Stimulated activated CD8-positive, alpha-beta memory T cell treated with anti-CD3 and anti-CD28 coated beads, Interleukin-4, amount 100 ng/mL, for 4 hours (primary cell): ENCODE measurements at places on chromosomes 1 and 21.

- no peak for DNase-seq
These were observed 11.8 kb upstream of the AMIGO1 start for GRCh38 chr1:109521002-109521951.

GRCh38 chr1:159040893-159041724 lies 31.4 kb downstream of the IFI16 start:
- DNase-seq = no peak

- DNase-seq = no peak
These were observed 122.3 kb downstream of the XCL2 start for GRCh38 chr1:168421399-168422004.

DNA sequence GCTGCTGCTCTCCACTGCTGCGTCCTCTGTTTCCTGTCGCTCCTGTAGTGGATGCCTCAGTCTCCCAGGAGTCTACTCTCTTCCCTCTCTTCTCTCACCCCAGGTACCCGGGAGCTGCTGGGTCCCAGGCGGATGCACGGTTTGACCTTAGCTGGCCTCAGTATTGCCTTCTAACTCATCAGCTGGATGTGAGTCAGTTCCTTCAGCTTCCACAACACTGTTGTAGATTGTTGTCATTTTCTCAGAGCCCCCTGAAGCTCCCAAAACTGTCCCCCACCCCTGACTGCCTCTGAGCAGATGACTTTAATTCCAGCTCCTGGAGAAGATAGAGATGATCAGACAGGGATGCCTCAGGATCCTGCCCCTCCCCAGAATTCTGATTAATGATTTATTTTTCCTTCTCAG lies 7.2 kb downstream of the CNIH3 start:
- no peak for DNase-seq

- peak; percentile 97 for DNase-seq
These were observed at the start of gene C1orf52 for GRCh38 chr1:85259118-85259911. C1orf52 (minus strand) TSS chr1:85259662; CDS start chr1:85259633, 29 bp downstream.

DNA sequence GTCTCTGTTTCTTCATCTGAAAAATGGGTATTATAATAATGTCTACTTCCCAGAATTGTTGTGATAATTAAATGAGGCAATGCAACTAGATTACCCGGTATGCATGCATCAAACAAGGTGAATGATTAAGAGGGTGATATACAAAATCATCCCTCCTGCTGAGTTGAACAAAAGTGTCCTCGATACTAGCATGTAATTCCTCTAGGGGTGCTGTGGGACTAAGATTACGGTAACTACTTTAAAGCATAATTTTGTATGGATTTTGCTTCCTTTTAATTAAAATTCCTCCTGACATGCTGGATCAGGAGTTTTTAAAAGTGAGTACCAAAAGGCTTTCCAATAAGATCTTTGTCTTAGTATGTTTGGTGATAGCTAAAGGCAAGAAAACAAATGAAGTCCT lies 98.7 kb upstream of the PRMT6 start:
- no peak for DNase-seq

GRCh38 chr1:56925193-56925592 lies 40.6 kb downstream of the C8B start:
- DNase-seq = no peak

- no peak for DNase-seq
These were observed 226.3 kb upstream of the USP24 start for GRCh38 chr1:55441489-55441888.

DNA sequence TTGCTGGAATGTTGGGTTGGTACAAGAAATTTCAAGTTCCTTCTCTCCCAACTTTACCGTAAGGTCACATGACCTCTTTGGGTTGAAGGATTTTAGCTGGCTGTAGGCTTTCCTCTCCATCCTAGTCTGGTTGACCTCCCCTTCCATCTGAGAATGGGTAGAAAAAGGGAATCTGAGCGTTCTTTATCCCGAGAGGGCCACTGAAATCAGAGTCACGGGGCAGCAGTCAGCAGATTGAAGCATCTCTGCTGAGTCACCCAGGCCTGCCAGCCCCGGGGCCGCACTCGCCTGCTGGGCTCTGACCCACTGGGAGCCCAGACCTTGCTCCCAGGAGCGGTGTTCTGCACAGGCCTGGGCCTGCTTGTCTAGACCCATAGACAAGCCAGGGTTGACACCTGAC lies 31.0 kb downstream of the TMCC2 start:
- DNase-seq = no peak

DNA sequence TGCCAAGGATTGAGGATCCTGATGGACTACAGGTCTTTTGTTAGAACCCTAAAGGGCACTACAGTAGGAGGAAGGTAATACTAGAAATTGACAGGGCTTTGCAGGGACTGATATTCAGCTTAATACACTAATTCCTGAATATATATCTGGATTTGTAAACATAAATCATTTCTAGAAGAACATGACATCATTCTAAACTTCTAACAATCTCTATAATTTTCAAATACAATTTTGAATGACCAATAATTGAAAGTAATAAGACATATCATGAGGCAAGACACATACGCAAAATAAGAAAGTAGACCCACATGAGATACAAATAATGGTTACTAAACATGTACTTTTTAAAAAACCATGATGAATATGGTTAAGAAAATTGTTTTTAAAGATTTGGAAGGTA lies 52.4 kb upstream of the LRRC8B start:
- DNase-seq = no peak

DNA sequence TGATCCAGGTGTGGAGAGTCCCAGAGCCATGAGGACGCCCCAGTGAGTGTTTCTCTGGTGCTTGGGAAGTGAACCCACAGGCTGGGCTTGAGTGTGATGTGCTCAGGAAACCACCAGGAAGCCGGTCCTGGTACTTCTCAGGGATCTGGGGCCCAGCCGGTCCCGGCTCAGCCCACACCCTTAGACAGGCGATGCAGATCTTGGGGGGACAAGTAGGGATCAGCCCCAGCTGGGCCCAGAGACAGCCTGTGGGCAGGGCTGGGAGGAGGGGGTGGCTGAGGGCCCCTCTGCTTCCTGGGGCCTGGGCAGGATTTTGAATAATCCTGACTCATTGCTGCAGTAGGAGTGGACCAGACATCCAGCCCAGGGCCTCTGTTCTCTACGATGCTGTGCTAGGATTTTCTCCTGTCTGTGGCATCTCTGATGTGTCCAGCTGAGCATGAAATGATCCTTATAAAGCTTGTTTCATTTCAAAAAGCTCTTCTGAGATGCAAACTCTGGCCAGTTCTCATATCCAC lies 698.0 kb downstream of the PTPRU start:
- DNase-seq = no peak

DNA sequence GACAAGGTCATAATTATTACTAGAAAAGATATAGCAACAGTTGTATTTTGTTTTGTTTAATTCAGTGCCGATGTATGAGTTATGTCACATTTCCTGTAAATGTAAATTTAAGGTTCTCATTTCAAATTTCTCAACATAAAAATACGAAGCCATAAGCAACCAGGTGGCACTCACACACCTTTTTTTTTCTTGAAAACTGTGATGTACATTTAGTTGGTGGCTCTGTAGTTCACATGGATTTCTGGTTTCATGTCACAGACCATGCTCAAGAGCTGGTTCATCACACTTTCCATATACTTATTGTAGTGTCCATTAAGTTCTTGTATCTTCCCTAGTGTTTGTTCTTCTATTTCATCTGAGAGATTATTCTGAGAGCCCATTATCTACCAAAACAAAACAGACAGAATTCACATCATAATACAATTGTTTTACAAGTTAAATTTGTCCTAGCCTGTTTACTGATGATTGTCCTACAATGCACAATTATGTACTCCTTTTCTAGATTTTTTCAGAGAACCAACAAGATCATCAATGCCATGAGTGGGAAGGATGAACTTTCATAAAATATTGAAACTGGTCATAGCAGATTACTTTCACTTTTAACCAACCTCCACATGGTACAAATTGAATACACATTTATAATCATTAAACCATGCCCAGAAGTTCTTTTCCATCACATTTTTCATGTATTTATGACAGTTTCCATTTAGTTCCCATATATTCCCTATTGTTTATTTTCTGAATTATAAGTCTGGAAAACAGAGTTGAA lies 17.1 kb downstream of the ATP6V1G3 start:
- no peak for DNase-seq

DNA sequence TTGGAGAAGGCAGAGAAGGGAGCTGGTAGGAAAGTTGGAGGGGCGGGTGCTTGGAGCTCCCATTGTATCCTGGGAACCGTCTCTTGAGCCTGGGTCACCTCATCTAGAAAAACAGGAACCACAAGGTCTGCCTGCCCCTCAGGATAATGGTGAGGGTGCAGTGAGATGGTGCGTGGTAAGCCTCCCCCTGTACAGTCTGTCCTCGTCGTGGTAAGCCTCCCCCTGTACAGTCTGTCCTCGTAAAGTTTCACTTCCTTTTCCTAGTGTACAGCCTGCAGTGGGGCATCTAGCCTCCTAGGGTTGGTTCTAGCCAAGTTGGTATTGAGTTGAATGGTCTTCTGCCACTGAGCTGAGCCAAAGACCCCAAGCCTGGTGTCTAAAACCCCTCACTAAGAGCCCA lies 66.5 kb upstream of the IGSF21 start:
- DNase-seq = no peak

GRCh38 chr1:103949779-103950178 lies 200.1 kb downstream of the AMY1C start:
- DNase-seq = no peak

DNA sequence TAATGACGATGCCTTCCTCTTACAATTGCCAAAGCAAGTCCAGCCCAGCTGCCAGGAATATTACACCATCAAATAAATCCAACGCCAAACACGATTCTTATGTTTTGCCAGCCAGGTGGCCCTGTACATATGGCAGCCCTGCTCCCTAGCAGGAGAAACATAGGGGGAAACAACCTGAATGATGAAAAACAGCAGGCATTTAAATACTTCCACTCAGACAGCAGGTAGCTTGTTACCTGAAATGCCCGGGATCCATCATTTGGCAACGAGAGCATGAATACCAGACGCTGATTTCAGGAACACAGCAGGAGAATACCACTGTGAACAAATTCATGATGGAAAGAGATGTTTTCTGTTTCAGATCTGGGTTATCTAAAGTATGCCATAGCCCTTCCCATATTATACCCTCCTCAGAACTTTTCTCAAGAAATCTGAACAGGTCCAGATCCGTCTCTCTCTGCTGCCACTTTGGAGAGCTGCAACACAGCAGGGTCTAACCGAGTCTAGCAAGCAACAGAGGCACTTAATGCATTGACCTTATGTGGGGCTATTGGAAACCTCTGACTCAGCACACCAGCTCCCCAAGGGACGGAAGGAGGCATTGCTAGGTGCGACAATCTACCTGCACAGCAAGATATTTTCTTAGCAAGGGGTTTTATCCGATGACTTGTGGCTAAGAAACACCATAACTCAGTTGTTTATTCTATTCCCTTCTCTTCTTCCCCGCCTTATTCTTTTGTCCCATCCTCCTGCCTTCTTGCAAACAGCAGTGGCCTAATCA lies 166.3 kb downstream of the BARHL2 start:
- no peak for DNase-seq

- no peak for DNase-seq
These were observed 85.9 kb downstream of the BCAR3 start for GRCh38 chr1:93595743-93596142.

DNA sequence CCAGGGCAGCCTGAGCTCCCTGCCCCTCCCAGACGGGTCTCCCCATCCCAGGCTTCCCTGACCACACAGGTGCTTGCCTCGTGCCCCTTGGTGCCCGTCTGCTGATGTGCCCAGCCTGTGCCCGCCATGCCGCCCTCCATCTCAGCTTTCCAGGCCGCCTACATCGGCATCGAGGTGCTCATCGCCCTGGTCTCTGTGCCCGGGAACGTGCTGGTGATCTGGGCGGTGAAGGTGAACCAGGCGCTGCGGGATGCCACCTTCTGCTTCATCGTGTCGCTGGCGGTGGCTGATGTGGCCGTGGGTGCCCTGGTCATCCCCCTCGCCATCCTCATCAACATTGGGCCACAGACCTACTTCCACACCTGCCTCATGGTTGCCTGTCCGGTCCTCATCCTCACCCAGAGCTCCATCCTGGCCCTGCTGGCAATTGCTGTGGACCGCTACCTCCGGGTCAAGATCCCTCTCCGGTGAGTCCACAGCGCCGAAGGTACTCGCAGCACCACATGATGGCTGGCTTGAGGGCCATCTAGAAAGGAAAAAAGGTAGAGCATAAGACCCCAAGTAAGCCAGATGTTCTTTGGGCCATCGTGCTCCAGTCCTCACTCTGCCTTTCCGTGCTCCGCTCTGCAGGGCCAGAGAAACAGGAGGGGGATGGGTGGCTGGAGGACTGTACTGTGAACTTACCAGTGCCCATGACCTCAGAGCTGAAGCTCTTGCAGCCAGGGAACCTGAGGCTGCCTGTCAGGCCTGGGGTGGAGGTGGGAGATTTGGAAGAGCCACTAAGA lies 1.4 kb downstream of the ADORA1 start:
- DNase-seq = no peak

DNA sequence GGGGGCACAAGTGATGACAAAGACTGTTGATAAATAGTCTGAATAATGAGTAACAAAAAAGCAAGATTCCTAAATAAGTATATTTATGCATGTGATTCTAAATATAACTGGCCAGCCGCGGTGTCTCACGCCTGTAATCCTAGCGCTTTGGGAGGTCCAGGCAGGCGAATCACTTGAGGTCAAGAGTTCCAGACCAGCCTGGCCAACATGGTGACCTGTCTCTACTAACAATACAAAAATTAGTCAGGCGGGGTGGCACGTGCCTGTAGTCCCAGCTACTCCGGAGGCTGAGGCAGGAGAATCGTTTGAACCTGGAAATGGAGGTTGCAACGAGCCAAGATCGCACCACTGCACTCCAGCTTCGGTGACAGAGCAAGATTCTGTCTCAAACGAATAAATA lies 161.5 kb downstream of the TOMM20 start:
- DNase-seq = no peak

DNA sequence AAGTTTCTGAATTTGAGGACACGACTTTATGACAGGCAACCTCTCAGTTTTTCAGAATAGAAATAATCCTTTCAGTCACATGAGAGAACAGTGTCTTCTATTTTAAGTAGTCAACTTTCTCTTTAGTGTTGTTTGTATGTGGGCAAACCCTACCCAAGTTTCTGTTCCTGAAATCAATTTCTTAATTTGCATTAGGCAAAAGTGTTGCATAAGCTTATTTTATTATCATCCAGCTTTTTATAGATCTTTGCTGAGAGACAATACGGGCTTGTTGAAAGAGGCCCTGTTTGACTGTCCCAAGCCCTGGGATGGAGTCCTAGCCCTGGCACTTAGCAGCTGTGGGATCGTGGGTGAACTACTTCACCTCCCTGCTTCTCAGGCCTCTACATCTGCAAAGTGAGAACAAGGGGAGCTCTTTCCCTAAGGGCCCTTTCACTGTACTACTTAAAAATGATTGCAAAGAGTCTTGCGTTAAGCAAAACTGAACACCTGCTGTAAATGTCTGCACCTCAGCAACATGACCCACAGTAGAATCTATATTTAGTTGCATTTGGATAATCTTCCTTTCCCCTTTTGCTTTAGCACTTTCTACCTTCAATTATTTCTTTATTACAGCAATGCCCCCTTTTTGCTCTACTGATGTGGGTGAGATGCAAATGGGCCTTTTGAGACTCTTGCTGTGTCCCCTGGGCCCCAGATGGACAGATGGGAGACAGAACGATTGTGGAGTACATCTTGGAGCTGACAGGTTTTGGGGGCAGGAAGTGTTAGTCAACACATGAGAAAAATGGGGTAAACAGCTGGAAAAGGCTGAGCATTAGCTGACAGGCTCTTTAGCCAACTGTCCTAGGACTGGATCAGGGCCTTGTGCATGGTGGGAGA lies 41.0 kb upstream of the SCAF4 start:
- DNase-seq = no peak

GRCh38 chr1:152392909-152393308 lies 21.2 kb downstream of the CRNN start:
- DNase-seq = no peak
